ENCODE measurements at places on chromosomes 5 and 9.

GRCh38 chr5:29780401-29780800, 1413.1 kb upstream of the CDH6 start:
- no peak for DNase-seq

DNA sequence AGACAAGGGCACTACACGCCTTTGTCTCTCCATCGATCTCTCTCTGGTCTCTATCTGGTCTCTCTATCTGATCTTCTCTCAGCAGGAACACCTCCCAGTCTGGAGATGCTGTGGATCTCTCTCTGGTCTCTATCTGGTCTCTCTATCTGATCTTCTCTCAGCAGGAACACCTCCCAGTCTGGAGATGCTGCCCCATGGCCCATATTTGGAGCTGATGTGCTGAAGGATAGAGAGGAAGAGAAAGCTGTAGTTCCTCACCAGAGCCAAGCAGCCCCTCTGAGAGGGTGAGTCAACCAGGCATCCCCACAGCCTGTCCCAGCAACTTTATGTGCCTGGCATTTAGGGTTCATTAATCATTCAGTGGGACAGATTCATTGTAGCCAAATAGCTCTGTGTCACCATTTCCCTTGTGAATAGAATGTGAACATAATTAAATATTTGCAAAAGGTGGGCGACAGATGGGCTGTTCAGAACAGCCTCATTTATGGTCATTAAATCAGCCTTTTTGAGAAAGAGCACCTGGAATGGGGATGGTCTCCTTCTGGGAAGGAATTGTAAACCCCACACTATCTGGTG, 189.3 kb upstream of the MAST4 start:
- no peak for DNase-seq

DNA sequence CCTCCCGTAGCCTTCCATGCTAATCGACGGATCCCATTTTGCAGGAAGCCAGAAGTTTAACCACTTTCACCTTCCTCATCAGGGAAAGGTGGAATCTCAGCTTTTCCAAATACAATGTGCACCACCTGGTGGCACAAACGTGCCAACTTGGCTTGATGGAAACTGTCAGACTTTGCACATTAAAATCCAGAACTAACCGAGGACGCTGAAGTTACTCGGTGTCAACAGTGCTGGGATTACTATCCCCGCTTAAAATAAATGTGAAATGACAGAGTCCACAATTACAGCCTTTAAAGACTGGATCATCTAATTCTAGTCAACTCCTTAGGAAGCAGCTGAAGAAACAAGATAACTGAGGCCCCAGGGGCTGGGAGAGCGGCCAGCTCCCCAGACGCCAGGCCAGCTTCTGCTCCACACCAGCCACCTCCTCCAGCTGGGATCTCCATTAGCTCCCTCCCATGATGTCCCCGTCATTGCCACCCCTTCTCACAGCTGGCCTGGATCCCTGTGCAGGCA, 50.1 kb upstream of the RETREG1 start:
- DNase-seq, result no peak

DNA sequence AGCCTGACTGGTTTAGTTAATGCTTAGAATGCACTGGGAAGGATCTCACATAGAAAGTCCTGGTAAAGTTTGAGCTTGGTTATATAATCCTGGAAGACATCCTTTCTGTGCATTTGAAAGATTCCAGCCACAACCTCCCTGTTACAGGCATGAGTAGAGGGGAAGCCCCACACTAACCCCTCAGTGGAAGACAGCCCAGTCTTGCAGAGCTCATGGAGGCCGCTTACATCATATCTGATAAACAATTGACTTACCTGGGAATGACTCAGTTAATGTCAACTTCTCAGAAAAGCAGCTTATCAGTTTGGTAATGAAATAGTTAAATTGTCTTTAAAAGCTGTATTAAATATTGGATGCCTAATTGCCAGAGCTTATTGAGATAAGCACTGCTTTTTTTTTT, 28.1 kb upstream of the PDE8B start:
- DNase-seq, result no peak

DNA sequence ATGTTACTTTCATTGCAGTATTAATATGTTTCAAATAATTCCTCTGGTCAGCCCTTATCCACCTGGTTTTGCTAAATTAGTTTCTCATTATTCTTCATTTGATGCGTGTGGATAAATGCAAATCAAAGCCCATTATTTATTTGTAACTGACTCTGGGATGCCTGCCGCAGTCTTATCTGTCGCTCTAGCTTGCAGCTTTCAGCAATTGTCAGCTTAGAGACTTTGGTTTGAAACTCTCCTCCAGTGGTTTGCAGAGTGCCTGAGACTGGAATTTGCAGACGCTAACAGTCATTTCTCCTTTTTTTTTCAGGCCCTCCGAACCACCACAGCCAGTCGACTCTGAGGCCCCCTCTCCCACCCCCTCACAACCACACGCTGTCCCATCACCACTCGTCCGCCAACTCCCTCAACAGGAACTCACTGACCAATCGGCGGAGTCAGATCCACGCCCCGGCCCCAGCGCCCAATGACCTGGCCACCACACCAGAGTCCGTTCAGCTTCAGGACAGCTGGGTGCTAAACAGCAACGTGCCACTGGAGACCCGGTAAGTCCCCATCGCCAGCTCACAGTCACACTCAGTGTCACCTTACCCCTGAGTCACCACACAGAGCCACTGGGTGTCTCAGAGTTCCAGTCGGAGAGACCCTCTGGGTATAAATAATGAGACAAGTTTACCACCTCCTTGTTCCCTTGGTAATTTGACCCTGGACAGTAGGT, 339.0 kb upstream of the WWC1 start:
- DNase-seq, result no peak

- no peak for DNase-seq
Observed at GRCh38 chr9:121317737-121318630, 50.0 kb downstream of the GSN start.

DNA sequence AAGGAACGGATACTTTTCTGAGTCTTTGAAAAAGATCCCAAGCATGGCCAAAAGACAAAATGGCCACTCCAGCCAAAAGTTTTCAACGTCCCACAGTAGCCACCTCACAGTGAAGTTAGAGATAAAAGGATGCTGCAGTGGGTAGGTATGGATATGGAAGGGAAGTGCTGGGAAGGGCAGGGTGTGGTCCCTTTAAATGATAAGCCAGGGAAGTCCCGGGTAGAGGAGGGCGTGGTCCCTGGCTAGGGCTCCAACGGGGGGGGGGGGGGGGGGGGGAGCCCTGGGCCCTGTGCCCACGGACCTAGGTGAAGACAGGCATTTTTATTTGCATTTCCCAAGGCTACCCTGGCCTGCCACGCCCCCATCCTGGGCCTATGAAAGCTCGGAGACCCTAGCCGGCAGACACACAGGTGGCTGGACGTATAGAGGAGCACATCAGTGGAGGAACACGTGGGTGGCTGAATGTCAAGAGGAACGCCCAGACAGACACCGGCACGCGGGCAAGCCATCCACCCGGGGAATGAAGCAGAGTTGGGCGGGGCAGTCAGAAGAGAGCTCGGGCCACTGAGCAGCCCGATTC, 306.7 kb downstream of the NFIB start:
- no peak for DNase-seq

- DNase-seq, result no peak
Observed at GRCh38 chr5:150507474-150508276, at the start of gene NDST1. Gene NDST1 (plus strand): TSS chr5:150508131. CDS start chr5:150521255, 13,124 bp downstream.

DNA sequence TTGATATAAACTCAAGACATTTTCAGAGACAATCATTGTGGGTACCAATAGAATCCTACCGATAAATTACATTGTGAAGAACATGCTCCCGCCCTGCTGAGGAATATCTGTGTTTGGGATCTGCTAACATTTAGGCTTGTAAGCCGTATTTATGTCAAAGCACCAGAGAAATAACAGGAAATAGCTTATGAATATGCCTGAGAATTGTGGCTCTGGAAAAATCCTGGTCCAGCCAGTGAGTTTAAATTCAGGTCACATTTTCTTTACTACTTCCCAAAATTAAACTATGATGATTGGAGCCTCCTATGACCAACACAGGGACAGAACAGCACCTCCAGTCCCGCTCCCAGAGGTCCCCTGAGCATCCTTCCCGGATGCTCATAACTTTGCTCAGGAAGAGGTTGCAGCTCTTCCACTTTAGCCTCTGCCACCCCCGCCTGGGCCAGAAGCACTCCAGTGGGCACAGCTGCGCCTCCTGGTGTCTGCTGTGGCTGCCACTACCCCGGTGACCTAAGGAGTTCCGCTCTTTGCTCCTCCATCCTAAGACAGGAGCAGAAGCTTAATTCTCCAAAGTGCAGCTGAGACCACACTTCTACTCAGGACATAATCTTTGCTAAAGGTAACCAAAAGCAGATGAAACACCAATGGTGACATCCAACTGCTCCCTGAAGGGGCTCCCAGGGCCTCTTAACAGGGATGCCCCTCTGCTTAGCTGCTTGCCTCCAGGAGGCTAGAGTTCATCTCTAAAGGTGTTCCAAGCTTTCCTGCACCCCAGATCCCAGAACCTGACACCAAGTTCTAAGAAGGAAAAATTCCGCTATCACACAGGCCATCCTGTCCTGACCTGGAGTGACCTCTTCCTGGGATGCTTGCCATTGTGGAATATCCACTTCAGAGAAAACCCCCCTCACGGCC, 58.8 kb downstream of the SLC1A1 start:
- no peak for DNase-seq

DNA sequence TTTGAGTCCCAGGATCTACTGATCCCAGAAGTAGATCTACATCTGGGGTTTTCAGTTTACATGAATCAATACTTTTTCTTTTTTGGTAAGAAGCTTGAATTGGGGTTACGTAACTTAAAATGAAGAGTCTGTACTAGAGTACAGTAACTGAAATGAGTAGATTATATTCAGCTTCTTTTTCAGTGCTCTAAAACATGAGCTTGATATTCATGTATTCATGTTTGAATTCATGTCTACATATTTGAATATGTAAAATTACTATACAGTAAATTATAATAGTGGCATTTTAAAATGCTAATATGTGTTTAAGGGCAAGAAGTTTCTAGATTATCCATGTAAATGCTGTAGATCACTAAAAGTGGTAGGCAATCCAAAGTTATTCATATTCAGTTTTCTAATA, 14.8 kb downstream of the POU5F2 start:
- DNase-seq, result no peak

DNA sequence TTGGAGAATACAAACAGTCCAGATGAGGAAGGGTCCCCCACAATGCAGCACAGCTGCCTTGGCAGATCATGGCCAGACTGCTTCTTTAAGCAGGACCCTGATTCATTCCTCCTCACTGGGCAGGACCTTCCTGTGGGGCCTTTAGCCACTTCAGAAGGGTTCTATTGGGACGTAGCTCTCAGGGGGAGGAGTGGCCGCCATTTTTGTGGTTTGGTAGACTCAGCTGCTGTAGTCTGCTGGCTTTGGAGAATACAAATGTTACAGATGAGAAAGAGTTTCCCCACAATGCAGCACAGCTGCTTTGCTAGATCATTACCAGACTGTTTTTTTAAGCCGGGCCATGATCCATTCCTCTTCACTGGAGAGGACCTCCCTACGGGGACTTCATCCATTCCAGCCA, 57.4 kb downstream of the TMEM38B start:
- DNase-seq, result no peak

DNA sequence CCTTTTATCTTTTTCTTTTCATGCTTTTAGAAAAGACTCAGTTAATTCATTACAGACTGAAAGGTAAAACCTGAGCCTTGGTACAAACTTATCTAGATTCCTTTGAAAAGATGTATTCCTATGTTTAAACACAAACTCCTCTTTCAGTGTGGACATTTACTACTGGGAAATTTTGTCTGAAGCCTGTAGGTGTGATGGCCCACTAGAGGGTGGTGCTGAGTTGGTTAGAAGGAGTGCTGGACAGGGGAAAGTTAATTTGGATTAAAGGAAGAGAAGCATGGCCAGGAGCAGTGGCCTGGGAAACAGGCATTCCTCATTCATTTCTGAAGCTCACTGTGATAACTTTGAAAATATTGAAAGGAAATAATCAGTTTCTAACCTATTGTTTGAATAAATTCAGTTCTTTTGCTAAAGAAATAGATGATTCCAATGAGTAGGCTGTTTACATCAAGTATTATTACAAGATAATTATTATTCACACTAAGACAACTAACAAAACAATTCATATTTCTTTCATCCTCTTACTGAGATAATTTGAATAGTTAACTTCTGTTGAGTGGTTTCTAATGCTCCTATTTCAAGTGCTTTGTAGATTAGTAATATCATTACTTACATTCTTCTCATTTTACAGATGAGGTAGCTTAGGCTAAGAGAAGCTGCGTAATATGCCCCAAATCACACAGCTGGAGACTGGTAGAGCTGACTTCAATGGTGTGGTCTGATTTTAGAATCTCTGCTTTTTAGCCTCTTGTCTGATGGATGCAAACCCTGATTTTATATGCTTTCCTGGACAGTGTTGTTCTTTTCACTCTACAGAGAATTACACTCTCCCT, 150.9 kb downstream of the ADGRV1 start:
- no peak for DNase-seq

DNA sequence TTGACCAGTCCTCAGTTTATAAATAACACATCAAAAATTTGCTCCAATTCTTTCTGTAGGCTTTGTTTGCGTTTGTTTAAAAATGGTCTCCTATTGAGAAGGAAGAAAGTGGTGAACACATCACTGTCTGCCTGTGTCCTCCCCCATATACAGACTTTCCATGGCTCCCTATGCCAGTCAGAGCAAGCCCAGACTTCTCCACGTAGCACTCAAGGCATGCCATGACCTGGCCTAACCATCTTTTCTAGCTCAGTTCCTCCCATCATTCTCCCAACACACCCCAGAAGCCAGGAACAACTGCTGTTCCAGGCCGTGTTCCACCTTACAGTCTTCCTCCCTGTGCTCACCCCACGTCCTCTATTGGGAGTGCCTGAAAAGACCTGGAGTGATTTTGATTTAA, 129.6 kb upstream of the ZNF618 start:
- DNase-seq, result no peak

DNA sequence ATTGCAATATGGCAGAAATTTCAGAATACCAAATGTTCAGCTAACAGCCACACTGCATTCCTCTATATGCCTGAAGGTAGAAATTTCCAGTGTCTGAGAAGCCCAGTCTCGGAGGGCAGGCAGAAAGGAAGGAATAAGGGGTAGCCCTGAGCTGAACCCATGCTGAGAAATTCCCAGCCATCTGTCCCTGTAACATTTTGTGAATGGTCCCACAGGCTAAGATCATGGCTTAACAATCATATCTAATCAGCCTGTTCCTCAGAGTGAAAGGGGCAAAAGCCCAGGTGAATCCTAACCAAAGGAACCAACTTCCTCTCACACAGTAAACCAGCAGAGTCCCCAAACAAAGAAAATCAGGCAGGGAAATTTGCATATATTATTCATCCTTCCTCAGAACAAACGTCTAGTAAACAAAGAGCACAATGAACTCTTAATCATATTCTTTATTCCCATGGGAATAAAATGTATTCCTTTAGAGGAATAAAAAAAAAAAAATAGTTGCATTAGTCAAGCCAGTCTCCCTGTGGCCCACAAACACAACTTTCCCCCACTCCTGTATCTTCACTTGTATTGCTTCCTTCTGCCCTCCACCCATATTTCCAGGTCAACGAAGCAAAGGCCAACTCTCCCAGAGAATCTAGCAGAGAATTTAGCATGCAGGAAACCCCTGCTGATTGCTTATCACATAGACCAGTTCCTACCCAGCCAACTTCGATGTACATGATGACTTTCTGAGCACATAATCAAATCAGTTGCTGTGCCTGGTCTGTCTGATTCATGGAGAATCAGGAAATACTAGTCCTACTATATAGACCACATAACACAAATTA, 257.6 kb downstream of the FAM114A2 start:
- DNase-seq, result no peak
